Daoy (cell line): ENCODE measurements at places on chromosomes 4 and X. TPM values are rescaled to one million over a fixed set of nuclear protein-coding genes. Genes with fewer than 3 reads are reported as not detected.

DNA sequence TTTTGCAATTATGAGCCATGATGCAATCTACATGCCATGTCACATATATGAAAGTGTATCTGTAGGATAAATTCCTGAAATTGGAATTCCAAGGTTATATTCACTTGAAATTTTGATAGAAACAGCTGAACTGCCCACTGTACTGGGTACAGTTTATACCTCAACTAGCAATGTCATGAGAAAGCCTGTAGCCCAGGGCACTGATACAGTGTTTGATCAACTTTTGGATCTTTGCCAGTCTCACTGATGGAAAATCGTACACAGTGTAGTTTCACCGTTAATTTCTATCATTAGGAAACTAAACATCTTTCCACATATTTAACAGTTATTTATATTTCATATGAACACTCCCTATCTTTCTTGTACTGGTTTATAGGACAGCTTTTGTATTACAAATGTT lies 34.2 kb downstream of the TAPT1 start:
- DNase-seq, result no peak

GRCh38 chrX:111086591-111087006 lies 9.4 kb upstream of the PAK3 start:
- DNase-seq, result no peak

DNA sequence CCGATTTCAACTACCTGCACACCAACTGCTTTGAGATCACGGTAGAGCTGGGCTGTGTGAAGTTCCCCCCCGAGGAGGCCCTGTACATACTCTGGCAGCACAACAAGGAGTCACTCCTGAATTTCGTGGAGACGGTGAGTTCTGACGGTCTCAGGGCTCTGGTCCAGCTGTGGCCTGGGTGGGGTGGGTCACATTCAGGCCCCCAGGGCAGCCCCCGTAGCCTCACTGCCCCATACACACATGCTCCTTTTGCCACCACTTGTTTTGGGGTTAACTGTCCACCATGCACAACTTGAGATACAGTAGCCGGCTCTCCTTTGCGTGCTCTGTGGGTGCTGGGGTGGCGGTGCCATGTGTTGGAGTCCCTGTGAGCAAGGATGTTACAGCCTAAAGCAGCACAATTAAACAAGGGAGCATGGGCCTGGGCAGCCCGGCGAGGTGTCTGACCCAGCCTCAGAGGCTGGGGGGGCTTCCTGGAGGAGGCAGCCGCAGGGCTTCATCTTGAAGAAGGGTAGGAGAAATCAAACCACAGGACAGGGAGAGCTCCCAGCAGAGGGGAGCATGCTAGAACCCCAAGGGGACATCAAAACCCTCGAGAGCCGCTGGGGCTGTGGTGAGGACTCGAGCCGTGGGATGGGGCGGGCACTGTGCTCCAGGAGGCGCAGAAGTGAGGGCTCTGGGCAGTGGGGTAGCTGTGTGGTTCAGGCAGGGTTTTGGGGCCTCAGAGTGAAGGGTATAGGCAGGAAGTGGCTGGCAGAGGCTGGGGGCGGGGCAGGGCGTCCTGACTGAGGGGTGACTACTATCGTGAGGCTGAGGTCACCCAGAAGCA lies 22.0 kb downstream of the CPZ start:
- DNase-seq, result no peak

- no peak for DNase-seq
Measured at GRCh38 chrX:151081016-151081415, 95.4 kb upstream of the GPR50 start.

- no peak for DNase-seq
Measured at GRCh38 chr4:39631700-39632079, 7.0 kb downstream of the SMIM14 start.

DNA sequence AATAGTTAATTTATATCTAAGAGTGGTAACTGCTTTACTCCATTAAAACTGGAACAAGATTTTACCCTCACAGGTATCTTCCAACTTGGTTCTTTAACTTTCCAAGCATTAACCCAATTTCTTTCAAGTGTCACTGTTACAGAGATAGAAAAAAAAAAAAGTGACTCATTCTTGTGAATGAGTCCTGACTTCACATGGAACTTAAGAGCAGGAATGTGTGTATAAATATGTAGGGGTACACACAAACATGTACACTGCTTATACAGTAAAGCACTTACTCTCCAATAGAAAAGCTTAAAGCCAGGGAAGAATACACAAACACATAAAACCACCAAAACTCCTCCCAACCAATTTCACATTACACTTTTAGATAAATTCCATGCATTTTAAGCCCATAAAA lies 38.8 kb downstream of the TAPT1 start:
- no peak for DNase-seq

DNA sequence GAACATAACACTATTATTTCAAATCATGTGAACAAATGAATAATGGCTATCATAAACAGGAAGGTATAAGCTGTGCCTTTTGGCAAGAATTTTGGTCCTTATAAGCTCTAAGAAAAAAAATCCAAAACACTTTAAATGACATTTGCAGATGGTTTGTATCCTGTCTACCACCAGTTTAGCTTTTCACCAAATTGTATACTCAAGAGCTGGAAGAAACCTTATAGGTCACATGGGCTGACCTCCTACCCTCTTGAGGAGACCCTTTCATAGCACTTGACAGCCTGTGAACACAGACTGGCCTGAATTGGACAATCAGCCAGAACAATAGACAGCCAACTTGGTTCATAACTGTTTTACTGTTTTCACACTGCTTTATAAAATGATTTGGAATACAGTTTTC lies 24.3 kb downstream of the USP26 start:
- no peak for DNase-seq

DNA sequence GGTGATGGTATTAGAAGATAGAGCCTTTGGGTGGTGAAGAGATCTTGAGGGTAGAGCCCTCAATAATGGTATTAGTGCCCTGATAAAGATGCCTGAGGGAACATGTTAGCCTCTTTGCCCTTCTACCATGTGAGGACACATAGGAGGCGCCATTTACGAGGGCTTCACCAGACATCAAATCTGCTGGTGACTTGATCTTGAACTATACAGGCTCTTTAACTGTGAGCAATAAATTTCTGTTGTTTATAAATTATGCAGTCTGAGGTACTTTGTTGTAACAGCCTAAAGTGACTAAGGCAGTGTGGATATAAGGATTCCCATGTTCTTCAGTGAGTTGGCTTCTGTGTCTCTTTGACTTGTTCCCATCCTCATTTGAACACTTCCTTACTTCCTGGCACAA lies 11.8 kb downstream of the MOB1B start:
- no peak for DNase-seq

The TSPAN6 gene
- total RNA-seq, result 36.3 and 39.1 TPM in 2 replicates
